MM.1S (cell line): ENCODE measurements at places on chromosomes 3 and 15.

DNA sequence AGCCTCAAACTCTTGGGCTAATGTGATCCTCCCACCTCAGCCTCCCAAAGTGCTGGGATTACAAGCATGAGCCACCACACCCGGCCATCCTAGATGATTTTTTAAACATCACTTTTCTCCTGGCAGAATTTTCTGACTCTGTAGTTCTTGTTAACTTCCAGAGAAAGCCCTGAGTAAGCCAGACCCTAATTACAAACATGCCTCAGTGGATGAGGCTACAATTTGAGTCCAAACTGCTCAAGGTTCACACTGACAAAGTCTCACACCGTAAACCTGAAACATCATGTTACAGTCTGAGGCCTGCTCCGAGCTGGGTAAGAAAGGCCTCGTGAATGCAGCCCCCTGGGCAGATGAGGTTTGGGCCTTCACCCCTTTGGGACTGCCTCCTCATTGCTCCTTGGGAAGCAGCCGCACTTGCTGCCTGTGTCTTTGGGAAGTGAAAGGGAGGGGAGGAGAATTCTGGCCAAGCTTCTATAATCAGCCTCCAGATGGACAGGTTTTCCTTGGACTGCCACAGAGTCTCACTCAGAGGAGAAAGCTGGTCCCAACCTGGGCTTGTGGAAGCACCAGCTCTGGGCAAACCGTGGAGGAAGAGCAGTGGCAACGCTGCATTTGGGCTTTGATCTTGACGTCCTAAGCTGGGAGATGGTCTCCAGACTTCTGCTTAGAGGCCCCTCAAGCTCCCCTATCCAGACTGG, 46.0 kb downstream of the CA12 start:
- DNase-seq: no peak

GRCh38 chr3:188472336-188472735, 318.4 kb downstream of the LPP start:
- no peak for DNase-seq

DNA sequence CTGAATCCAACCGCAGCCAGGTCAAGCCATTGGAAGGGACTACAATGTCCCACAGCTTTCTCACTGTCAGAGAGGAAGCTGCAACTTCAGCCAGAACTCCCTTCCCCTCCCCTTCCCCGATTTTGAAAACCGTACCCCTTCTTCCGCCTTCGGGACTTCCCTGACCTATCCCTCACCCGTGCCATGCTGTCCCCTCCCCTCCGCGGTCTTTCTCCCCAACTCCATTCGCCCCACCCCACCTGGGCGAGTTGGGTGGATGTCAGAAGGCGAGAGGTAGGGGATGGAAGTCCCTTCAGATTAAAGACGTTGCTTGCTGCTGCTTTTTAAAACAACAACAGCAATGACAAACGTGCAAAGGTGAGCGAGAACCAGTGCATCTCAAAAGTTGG, 723 bp downstream of the CPNE4 start:
- DNase-seq: no peak

DNA sequence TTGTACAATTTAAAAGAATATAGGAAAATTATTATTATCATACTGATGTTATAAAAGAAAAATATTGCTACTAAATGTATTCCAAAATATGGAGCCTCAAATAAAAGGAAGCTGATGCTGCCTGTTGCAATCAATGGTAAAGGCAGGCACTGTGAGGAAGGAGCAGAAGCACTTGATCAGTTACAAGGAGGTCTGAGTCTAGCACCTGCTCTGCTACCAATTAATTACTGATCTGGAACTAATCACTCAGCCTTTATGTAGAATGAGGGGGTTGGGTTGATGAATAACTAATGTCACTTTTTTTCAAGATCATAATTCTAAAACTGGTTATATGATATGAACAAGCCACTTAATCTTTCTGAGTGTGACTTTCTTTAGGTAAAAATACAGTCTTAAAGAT, 5.5 kb downstream of the ADGRG7 start:
- DNase-seq: no peak

GRCh38 chr3:24578951-24579421, 84.3 kb upstream of the THRB start:
- no peak for DNase-seq

GRCh38 chr3:105899516-105899915, 30.7 kb upstream of the CBLB start:
- DNase-seq: no peak

- no peak for DNase-seq
Measured at GRCh38 chr3:100370756-100371155, 30.1 kb downstream of the TOMM70 start.

DNA sequence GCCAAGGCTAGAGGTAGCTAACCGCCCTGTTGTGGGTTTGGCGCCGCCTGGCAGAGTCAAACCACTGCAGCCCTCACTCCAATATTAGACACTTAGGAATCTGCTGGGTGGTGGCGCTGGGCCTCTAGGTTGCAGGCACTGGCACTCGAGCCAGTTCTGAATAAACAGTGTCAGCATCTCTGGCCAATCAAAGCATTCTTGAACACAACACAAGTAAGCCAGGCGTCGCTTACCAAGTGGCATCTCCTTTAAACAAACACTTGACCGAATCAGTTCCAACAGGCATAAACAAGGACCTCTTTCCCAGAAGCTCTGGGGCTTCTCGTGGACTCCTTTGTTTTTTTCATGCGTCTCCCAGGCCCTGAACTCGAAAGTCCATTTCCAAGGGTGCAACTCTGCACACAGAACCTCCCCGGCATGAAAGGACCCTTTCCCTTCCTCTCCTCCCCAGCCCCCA, 82.3 kb downstream of the LRIG1 start:
- no peak for DNase-seq

DNA sequence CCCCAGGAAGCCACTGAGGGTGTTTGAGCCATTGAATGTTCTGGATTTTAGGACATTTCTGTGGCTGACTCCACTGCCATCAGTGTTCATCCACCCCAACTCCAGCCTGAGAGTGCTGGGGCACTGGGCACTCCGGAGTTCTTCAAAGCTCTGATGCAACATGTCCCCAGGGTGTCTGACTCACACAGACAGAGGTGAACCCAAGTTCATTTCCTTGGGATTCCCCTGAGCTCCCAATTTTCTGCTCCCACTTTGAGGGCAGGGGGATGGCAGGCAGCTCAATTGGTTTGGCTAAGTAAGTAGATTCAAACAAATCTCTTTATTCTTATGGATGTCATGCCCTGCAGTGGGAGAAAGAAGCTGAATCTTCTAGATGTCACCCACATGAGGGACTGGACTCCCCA, 2.2 kb downstream of the STRA6 start:
- no peak for DNase-seq

- DNase-seq: no peak
Measured at GRCh38 chr15:82649226-82649999, 2.2 kb upstream of the CPEB1 start.
